ENCODE measurements at places on chromosomes 11 and 22.

- no peaks in the 10 kb centered on the region for H3K27me3 ChIP-seq
- DNase-seq = no peak
- H3K36me3 ChIP-seq = no peaks in the 10 kb centered on the region
- H3K4me3 ChIP-seq = no peak overlapping the region
- no peak overlapping the region for H3K27ac ChIP-seq
Observed at GRCh38 chr11:122173587-122173986, 57.6 kb upstream of the BLID start.

DNA sequence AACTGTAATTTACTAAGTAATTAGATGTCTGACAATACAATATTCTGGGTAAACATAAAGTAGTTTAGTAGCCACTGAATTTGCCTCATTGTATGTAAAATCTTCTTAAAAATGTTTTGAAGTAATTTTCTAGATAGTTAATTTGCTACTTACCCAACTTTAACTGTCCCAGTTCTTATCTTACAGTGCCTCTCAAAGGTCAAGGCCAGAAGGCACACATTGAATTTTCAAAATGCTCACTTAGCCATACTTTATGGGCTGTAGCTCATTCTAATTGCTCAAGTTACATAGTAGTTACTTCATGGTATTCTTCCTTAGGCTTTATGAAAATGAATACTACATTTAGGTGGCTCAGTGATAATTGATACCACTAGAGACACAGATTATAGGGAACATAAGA lies 666.6 kb downstream of the CNTN5 start:
- no peaks in the 10 kb centered on the region for H3K4me1 ChIP-seq
- H3K4me3 ChIP-seq = no peak overlapping the region
- no peaks in the 10 kb centered on the region for H3K27me3 ChIP-seq
- DNase-seq = no peak
- no peak overlapping the region for H3K27ac ChIP-seq

- H3K4me1 ChIP-seq = peaks cover 64% of the 10 kb centered on the region
- H3K36me3 ChIP-seq = no peaks in the 10 kb centered on the region
- H3K27ac ChIP-seq = peak overlapping the region; percentile 89
- H3K4me3 ChIP-seq = peak overlapping the region; percentile 44
Observed at GRCh38 chr11:118051611-118052461, 25.0 kb upstream of the TMPRSS4 start.

DNA sequence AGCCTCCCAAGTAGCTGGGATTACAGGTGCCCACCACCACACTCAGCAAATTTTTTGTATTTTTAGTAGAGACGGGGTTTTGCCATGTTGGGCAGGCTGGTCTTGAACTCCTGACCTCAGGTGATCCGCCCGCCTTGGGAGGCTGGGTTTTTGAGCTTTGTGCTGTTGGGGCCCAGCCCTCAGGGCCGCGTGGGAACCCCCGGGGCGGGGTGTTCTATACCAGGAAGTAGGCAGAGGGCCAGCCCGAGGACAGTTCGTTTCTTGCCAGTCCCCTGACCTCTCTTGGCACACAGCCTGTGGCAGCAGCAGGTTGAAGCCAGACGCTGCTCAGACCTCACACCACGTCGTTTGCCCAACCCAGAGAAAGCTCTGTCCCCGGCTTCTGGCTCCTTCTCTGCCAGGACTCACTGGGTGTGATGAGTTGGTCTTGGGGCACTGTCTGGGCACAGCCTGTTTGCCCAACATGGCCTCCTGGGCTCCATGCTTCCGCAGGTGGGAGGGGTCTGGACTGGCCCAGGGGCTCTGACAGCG lies 24.9 kb upstream of the CHKA start:
- H3K36me3 ChIP-seq = no peaks in the 10 kb centered on the region
- no peak overlapping the region for H3K4me3 ChIP-seq
- H3K4me1 ChIP-seq = peaks cover 27% of the 10 kb centered on the region
- no peak for DNase-seq
- H3K27me3 ChIP-seq = no peaks in the 10 kb centered on the region
- no peak overlapping the region for H3K27ac ChIP-seq

- H3K36me3 ChIP-seq = peaks cover 11% of the 10 kb centered on the region
- no peaks in the 10 kb centered on the region for H3K27me3 ChIP-seq
- H3K27ac ChIP-seq = no peak within 1 kb of the TSS
- H3K4me3 ChIP-seq = no peak within 1 kb of the TSS
- no peak for DNase-seq
Observed at GRCh38 chr11:57751676-57752253, at the start of gene BTBD18. BTBD18 (minus strand) TSS chr11:57751819; CDS start chr11:57751188, 631 bp downstream.

DNA sequence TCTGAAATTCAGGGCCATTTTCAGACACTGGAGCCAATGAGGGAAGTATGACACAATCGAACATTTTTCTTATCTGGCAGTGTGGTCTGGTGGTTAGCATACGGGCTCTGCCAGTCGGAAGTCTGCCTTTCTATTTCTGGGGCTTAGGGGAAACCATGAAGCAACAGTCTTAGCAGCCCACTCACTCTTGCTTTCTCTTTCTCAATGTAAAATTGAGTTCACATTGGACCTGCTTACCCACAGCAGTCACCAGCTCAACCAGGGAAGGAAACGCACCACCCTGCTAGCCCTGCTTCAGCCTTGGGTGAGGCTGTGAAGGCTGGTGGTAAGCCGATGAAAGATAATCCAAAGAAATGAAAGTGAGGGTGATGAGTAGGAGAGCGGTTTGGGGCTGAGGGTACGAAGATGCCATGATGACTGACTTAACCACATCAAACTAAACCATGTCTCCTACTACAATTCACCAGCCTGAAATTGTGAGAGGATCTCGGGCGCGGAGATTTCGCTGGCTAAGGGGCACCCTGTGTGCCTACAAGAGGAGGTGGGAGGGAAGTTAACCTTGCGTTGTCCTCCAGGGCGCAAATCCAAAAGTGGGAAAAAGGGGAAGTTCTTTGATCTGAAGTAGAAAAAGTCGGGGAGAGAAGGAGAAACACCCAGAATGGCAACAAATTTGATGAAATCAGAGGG lies 2.0 kb upstream of the LMO2 start:
- no peaks in the 10 kb centered on the region for H3K36me3 ChIP-seq
- H3K4me1 ChIP-seq = peaks cover 48% of the 10 kb centered on the region
- H3K4me3 ChIP-seq = peak overlapping the region; percentile 53
- peaks cover 64% of the 10 kb centered on the region for H3K27me3 ChIP-seq
- DNase-seq = peak; percentile 82

- peak; percentile 45 for DNase-seq
- H3K27ac ChIP-seq = peak overlapping the region; percentile 76
- H3K4me3 ChIP-seq = no peak overlapping the region
- H3K27me3 ChIP-seq = no peaks in the 10 kb centered on the region
Observed at GRCh38 chr22:46293577-46294260, 3.0 kb upstream of the GTSE1 start.

DNA sequence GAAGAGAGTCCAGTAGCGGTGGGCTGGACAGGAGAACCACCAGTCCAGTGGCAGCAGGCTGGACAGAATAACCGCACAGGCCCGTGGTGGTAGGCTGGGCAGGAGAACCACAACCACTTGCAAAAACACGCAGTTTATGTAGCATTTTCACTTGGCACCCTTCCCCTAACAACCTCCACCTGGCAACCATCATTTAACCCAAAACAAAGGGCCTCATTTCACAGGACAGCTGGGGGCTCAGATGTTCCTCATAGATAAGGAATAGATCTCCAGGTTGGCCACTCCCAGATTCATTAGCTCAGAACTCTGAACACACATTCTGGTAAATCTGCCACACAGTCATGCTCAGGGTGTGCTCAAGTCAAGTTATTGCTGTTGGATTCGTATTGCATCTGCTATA lies 41.2 kb downstream of the SYTL2 start:
- no peak overlapping the region for H3K27ac ChIP-seq
- peaks cover 22% of the 10 kb centered on the region for H3K4me1 ChIP-seq
- peaks cover 19% of the 10 kb centered on the region for H3K36me3 ChIP-seq
- no peak for DNase-seq

DNA sequence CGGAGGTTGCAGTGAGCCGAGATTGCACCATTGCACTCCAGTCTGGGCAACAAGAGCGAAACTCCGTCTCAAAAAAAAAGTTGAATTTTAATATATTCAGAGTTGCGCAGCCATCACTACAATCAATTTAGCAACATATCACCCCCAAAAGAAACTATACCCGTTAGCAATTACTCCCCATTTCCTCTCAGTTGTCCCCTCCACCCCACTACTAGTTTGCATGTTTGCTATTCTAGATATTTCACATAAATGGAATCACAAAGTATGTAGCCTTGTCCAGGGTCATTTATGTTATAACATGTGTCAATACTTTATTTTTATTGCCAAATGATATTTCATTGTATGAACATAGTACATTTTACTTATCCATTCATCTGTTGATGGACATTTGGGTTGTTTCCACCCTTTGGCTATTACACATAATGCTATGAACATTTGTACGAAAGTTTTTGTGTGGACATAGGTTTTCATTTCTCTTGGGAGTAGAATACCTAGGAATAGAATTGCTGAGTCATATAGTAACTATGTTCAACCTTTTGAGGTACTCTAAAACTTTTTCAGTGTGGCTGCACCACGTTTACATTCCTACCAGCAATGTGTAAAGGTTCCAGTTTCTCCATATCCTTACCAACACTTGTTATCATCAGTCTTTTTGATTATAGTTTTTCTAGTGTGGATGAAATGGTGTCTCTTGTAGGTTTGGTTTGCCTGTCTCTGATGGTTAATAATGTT lies 2.2 kb downstream of the ZNF143 start:
- peaks cover 22% of the 10 kb centered on the region for H3K36me3 ChIP-seq
- peaks cover 23% of the 10 kb centered on the region for H3K4me1 ChIP-seq
- H3K4me3 ChIP-seq = peak overlapping the region; percentile 92
- DNase-seq = no peak
- peak overlapping the region; percentile 76 for H3K27ac ChIP-seq
- H3K27me3 ChIP-seq = no peaks in the 10 kb centered on the region

- H3K27me3 ChIP-seq = no peaks in the 10 kb centered on the region
- peaks cover 70% of the 10 kb centered on the region for H3K4me1 ChIP-seq
- H3K4me3 ChIP-seq = peak overlapping the region; percentile 72
- peaks cover 4% of the 10 kb centered on the region for H3K36me3 ChIP-seq
- peak overlapping the region; percentile 94 for H3K27ac ChIP-seq
Observed at GRCh38 chr11:73995247-73995646, 12.6 kb upstream of the UCP2 start.

GRCh38 chr11:69700278-69701140 lies 3.3 kb downstream of the FGF19 start:
- no peak overlapping the region for H3K4me3 ChIP-seq
- DNase-seq = no peak
- no peak overlapping the region for H3K27ac ChIP-seq
- no peaks in the 10 kb centered on the region for H3K36me3 ChIP-seq

GRCh38 chr11:67497656-67498291 lies 7.4 kb downstream of the PITPNM1 start:
- H3K27ac ChIP-seq = no peak overlapping the region
- DNase-seq = no peak
- peaks cover 9% of the 10 kb centered on the region for H3K4me1 ChIP-seq
- peaks cover 51% of the 10 kb centered on the region for H3K36me3 ChIP-seq

- no peaks in the 10 kb centered on the region for H3K27me3 ChIP-seq
- H3K4me3 ChIP-seq = no peak overlapping the region
- no peak overlapping the region for H3K27ac ChIP-seq
- peaks cover 7% of the 10 kb centered on the region for H3K4me1 ChIP-seq
- peaks cover 3% of the 10 kb centered on the region for H3K36me3 ChIP-seq
- DNase-seq = no peak
Observed at GRCh38 chr11:88814076-88814475, 251.7 kb downstream of the GRM5 start.

- peaks cover 2% of the 10 kb centered on the region for H3K36me3 ChIP-seq
- no peaks in the 10 kb centered on the region for H3K27me3 ChIP-seq
- no peak overlapping the region for H3K4me3 ChIP-seq
- H3K27ac ChIP-seq = no peak overlapping the region
- H3K4me1 ChIP-seq = no peaks in the 10 kb centered on the region
Observed at GRCh38 chr22:25120093-25120561, 79.5 kb upstream of the CRYBB3 start.

- peak overlapping the region; percentile 96 for H3K27ac ChIP-seq
- H3K4me1 ChIP-seq = peaks cover 74% of the 10 kb centered on the region
- peaks cover 20% of the 10 kb centered on the region for H3K36me3 ChIP-seq
- peak overlapping the region; percentile 84 for H3K4me3 ChIP-seq
- H3K27me3 ChIP-seq = no peaks in the 10 kb centered on the region
- DNase-seq = peak; percentile 80
Observed at GRCh38 chr11:12195768-12196167, 85.4 kb downstream of the MICAL2 start.

- peaks cover 2% of the 10 kb centered on the region for H3K36me3 ChIP-seq
- H3K27ac ChIP-seq = no peak overlapping the region
- H3K4me3 ChIP-seq = no peak overlapping the region
- peaks cover 36% of the 10 kb centered on the region for H3K27me3 ChIP-seq
Observed at GRCh38 chr11:2223153-2223794, 47.1 kb downstream of the ASCL2 start.

- H3K4me3 ChIP-seq = no peak overlapping the region
- DNase-seq = no peak
- H3K27me3 ChIP-seq = no peaks in the 10 kb centered on the region
- H3K27ac ChIP-seq = no peak overlapping the region
- H3K36me3 ChIP-seq = no peaks in the 10 kb centered on the region
- no peaks in the 10 kb centered on the region for H3K4me1 ChIP-seq
Observed at GRCh38 chr11:69486773-69487291, 5.4 kb downstream of the LINC01488 start.

GRCh38 chr22:26534874-26535602 lies 22.8 kb upstream of the TFIP11 start:
- DNase-seq = no peak
- H3K4me1 ChIP-seq = no peaks in the 10 kb centered on the region
- no peak overlapping the region for H3K4me3 ChIP-seq
- H3K27ac ChIP-seq = peak overlapping the region; percentile 33
- H3K36me3 ChIP-seq = peaks cover 66% of the 10 kb centered on the region

DNA sequence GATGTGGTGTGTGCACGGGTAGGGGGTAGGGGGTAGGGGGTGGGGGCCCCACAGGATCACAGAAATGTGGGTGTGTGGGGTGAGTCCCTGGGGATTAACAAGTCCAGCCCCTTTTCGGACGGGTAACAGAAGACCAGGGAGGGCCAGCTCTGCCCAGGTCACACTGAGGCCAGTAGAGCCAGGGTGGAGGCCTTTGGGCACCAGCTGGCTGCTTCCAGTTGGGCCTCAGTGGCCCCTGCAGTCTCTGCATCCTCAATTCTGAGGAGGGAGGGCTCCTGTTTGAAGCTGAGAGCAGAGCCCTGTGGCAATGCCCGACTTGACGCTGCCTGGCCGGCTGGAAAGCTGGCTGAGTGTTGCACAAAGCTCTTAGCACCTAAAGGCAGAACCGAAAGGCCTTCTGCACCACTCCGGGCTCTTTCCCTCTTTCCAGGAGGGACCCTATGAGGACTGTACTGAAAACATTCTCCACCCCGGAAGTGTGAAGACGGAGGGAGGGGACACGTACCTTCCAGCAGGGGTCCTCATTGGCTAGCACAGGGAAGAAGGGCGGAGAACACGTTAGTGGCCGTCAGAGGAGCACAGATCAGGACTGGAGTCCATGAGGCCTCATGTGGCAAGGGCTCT lies 120.4 kb downstream of the PHF21B start:
- no peaks in the 10 kb centered on the region for H3K36me3 ChIP-seq
- no peak overlapping the region for H3K27ac ChIP-seq
- no peak overlapping the region for H3K4me3 ChIP-seq
- no peak for DNase-seq

DNA sequence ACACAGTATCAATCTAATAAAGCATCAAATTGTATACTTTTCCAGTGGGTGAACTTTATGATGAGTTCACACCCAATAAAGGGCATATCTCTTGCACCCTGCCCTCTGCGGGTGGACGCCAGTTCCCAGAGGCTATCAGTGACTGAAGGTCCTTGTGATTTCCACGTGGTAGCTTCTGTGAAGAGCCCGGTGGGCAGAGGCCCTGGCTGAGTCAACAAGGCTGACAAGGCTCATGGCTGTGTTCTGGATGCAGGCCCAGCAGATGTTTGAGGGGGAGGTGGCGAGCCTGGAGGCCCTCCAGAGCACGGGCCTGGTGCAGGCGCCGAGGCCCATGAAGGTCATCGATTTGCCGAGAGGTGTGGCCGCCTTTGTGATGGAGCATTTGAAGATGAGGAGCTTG lies 71.4 kb downstream of the PIWIL3 start:
- peaks cover 2% of the 10 kb centered on the region for H3K27me3 ChIP-seq
- no peaks in the 10 kb centered on the region for H3K4me1 ChIP-seq
- no peaks in the 10 kb centered on the region for H3K36me3 ChIP-seq
- no peak for DNase-seq
